ENCODE measurements at places on chromosomes 4 and X. TPM values are rescaled to one million over a fixed set of nuclear protein-coding genes. Genes with fewer than 3 reads are reported as not detected.

GLRA3 gene
- not detected for total RNA-seq

TRIML2 gene
- not detected for total RNA-seq

GIMD1 gene
- not detected for total RNA-seq

SLC38A5 gene
- total RNA-seq: 78.2 TPM

PHEX gene
- total RNA-seq: 2.8 TPM

TENM3 gene
- total RNA-seq: 13.2 TPM

NLGN4X gene
- total RNA-seq: under 0.01 TPM

EVC2 gene
- 12.7 TPM for total RNA-seq

DAPP1 gene
- not detected for total RNA-seq

TSPAN7 gene
- not detected for total RNA-seq

PORCN gene
- total RNA-seq: 10.8 TPM

NSUN7 gene
- total RNA-seq: not detected

RBMXL3 gene
- not detected for total RNA-seq

MXRA5 gene
- total RNA-seq: 26.8 TPM

GRIA2 gene
- total RNA-seq: not detected

CLDN34 gene
- not detected for total RNA-seq

UGT2A1 gene
- not detected for total RNA-seq

DUX4 gene
- not detected for total RNA-seq

MAGEE2 gene
- total RNA-seq: not detected

FAM47A gene
- not detected for total RNA-seq

RBM47 gene
- total RNA-seq: 1.0 TPM

CTAG2 gene
- not detected for total RNA-seq

BCORL1 gene
- 4.2 TPM for total RNA-seq

RAB39B gene
- total RNA-seq: 1.7 TPM

MED12 gene
- total RNA-seq: 30.0 TPM

MAPK10 gene
- total RNA-seq: 35.8 TPM

FGF13 gene
- 30.6 TPM for total RNA-seq

COQ2 gene
- total RNA-seq: 8.9 TPM

SMIM31 gene
- total RNA-seq: not detected

COMMD8 gene
- total RNA-seq: 25.6 TPM

ABCB7 gene
- 31.7 TPM for total RNA-seq

ZNF157 gene
- total RNA-seq: under 0.01 TPM

NUDT10 gene
- 5.2 TPM for total RNA-seq

CXCL13 gene
- total RNA-seq: not detected

BEND2 gene
- not detected for total RNA-seq

ZFP92 gene
- total RNA-seq: under 0.01 TPM

MMRN1 gene
- total RNA-seq: not detected

SPANXD gene
- total RNA-seq: not detected

PASD1 gene
- total RNA-seq: not detected

FAM47E gene
- total RNA-seq: 1.3 TPM

Data from smooth muscle cell of trachea (primary cell).